ENCODE measurements at places on chromosomes 3 and 15. TPM values are rescaled to one million over a fixed set of nuclear protein-coding genes. Genes with fewer than 3 reads are reported as not detected.
A peak's percentile ranks its signal among the peaks of the same experiment; 100 is the strongest.

Gene ARHGEF26
- 0.20 TPM for total RNA-seq

Gene BAHD1
- 29.4 TPM for total RNA-seq

Gene SKOR1
- total RNA-seq, result 2.1 TPM

Gene OIP5
- total RNA-seq, result 0.64 TPM

Gene CLRN1
- not detected for total RNA-seq

Gene GABRB3
- total RNA-seq, result not detected

Gene PIERCE2
- total RNA-seq, result 0.47 TPM

Gene SLCO2A1
- not detected for total RNA-seq

Gene SLCO3A1
- total RNA-seq, result 73.5 TPM

Gene GNAT1
- total RNA-seq, result not detected

Gene SLC28A1
- total RNA-seq, result not detected

Gene ANKRD63
- total RNA-seq, result not detected

Gene THRB
- total RNA-seq, result not detected

Gene SERINC4
- total RNA-seq, result 0.25 TPM

Gene NSUN3
- total RNA-seq, result 24.0 TPM

Gene SLC38A3
- 0.82 TPM for total RNA-seq

Gene AP3B2
- total RNA-seq, result 0.59 TPM

Gene CHP1
- 55.9 TPM for total RNA-seq

Gene PRR20G
- not detected for total RNA-seq

GRCh38 chr15:74258456-74259291 lies 22.5 kb downstream of the CCDC33 start:
- no peak for DNase-seq

- DNase-seq, result no peak
These were observed 5.7 kb downstream of the PTH1R start for GRCh38 chr3:46883054-46883829.

GRCh38 chr3:51966016-51966415 lies 1.2 kb downstream of the PCBP4 start:
- no peak for DNase-seq

- no peak for DNase-seq
These were observed 55.6 kb upstream of the CGNL1 start for GRCh38 chr15:57320631-57321220.

DNA sequence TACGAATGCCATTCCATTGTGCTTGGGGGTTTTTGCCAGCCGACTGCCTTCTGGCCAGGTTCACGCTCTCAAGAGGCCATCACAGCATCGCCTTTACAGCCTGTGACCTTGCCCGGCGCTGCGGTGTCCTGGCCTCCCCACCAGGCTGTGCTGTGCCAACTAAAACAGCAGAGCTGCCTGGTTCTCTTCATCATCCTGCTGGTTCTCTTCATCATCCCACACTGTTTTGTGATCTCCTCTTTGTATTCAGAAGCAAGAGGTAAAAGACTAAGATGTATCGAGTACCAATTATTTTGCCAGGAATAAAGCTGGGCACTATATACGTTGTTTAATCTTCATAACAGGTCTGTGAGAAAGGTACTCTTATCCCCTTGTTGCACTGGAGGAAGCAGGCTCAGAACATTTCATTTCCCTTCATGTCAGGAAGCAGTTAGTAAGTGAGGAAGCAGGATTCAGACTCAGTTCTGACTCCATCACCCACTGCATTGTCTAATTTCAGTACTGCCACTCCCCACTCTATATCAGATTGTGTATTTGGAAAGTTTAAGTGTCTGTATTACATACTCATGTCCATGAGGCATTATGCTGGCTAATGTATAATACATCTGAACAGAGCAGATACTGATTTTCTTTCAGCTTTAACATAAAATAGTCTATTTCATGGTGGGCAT lies 92.7 kb downstream of the LRRC28 start:
- DNase-seq, result peak; percentile 66

- no peak for DNase-seq
These were observed 445.0 kb upstream of the TGFBR2 start for GRCh38 chr3:30161375-30161774.

GRCh38 chr3:69419276-69419675 lies 33.4 kb upstream of the FRMD4B start:
- DNase-seq, result no peak

- no peak for DNase-seq
These were observed 83.8 kb downstream of the THRB start for GRCh38 chr3:24410860-24411259.

DNA sequence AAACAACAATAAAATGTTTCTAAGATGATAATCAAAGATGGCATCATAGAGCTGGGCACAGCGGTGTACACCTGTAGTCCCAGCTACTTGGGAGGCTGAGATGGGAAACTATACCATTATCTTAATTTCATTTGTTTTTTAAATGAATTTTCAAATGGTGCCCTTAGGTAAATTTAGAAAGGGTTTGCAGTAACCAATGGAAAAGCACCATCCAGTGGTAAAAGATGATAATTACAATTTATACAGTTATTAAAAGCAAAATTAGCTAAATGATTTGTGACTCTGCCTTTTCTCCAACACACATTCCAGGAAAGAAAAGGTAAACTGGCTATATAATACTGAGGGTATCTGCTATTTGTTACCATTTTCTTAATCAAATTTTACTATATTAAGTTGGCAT lies 14.4 kb upstream of the ANKRD28 start:
- DNase-seq, result peak; percentile 60

GRCh38 chr3:172646439-172647015 lies 64.3 kb downstream of the NCEH1 start:
- no peak for DNase-seq

DNA sequence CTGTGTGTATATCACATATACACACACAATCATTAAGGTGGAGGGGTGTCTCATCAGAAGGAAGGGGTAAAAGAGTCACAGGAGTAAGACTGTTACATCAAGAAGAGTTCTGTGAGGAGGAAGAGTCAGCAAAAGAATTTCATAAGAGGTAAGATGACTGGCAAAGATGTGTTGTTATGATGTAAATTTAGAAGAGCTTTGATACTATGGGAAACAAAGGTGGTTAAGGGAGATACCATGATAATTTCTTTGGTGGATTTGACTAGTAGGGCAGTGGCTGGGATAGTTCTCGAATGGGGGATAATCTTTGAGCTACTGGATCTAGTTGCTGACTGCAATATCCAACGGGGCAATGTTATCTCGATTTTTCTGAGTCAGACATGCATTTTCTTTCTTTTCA lies 61.6 kb downstream of the STAG1 start:
- no peak for DNase-seq

DNA sequence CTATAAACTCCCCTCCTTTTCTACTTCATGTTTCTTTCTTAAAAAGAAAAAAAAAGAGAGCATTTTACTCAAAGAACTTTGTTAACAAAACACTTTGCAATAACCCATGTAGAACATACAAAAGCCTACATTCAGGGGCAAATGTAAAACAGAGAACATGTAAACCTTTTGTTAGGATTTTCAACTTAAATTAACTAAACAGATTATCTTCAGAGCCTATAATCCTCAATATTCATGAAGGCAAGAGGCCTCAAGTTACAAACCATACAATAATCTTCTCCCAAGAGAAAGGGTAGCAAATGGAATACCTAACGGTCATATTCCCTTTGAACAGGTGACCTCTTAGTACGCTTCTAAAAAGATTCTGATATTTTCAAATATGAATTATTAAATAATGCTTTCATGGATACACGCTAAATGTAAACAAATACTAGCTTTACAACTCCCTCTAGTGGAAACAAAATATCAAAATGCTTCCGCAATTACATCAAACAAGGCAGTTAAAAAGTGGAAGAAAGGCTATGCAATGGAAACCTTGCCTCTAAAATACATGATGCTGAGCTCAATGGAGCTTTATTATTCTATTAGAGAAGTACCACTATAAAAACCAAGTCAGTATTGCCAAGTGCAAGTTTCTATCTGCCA lies 9.9 kb downstream of the CEP152 start:
- peak; percentile 8 for DNase-seq

DNA sequence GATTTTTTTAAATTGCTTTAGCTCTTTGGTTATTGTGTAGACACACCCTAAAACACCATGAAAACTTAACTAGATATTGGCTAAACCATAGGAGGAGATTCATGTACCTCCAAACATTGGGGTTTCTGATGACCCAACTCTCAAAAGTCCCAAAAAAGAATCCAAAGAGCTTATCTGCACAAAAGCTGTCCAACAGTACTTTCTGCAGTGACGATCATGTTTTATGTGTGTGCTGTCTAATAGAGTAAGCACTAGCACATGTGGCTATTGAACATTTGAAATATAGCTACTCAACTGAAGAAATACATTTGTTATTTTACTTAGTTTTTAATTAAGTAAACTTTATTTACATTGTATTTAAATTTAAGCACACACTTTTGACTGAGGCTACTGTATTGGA lies 818.2 kb upstream of the LMCD1 start:
- DNase-seq, result no peak

- no peak for DNase-seq
These were observed 155.7 kb downstream of the NUP210 start for GRCh38 chr3:13264468-13264795.

DNA sequence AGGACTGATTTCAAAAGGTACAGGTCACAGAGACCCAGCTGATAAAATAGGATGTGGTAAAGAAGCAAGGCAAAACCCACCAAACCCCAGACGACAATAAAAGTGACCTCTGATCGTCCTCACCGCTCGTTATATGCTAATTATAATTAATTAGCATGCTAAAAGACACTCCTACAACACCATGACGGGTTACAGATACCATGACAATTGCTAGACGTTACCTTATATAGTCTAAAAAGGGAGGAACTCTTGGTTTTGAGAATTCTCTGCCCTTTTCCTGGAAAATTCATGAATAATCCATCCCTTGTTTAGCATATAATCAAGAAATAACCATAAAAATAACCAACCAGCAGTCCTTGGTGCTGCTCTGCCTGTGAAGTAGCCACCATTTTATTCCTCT lies 74.7 kb upstream of the MB21D2 start:
- DNase-seq, result no peak

DNA sequence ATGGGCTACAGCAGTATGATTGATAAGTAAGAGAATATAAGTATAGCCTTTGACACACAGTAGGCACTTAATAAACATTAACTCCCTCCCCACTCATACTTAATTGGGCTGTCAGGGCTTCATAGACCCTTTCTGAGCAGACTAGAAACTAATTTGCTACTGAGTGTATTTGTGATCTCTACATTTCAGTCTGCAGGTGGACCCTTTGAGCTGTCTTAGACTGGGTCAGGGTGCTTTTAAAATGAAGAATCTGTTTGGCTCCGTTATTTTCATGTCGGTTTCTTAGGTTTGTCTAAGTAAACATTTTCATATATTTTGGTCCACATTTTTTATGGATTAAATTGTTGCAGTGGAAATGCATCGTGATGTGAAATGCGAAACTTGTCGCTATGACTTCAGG lies 50.3 kb upstream of the SELENOK start:
- no peak for DNase-seq

DNA sequence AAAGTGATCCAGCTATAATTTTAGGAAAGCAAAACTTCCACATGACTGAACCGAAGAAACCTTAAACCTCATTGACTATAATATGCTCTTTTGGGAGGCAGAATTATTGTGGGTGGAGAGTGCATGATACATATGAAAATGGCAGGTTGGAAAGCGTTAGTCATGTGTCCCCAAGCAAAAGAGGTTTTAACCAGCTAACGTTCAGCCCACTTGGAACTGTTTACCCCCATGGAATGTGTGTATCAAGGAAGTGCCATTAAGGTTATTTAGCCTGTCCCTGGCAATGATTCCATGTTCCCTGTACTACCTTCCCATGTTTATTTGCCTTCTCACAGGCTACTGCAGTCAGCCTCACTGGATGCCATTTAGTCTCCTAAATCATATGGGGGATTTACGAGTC lies 44.1 kb upstream of the LRRC58 start:
- DNase-seq, result no peak

DNA sequence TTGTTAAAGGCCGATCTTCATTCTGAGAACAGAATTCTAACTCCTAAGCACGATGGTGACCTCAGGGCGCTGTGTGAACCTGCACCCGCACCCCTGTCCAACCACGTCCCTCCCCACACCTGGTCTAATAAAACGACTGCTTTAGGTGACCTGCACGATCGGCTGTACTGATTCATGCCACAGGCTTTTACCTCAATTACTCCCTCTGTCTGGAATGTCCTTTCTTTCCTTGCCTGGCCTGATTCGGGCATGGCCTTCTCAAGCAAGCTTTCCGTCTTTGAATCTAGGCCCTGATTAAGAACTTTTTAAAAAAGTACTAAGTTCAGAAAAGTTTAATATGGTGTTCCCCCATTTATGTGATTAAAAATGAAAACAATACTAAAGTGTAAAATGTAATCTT lies 842 bp upstream of the U2SURP start:
- no peak for DNase-seq

- no peak for DNase-seq
These were observed 58.1 kb downstream of the ABHD2 start for GRCh38 chr15:89146366-89146765.

- DNase-seq, result no peak
These were observed 191.3 kb downstream of the XXYLT1 start for GRCh38 chr3:195079636-195080035.

All from natural killer cell (primary cell).